Glutamatergic neuron (in vitro differentiated cells): ENCODE measurements at places on chromosomes 4 and X. TPM values are rescaled to one million over a fixed set of nuclear protein-coding genes. Genes with fewer than 3 reads are reported as not detected.

- no peaks in the 10 kb centered on the region for H3K4me1 ChIP-seq
- no peaks in the 10 kb centered on the region for H3K36me3 ChIP-seq
- H3K4me3 ChIP-seq = no peak overlapping the region
- no peaks in the 10 kb centered on the region for H3K27me3 ChIP-seq
Observed at GRCh38 chr4:124055896-124056295, 656.6 kb downstream of the ANKRD50 start.

DNA sequence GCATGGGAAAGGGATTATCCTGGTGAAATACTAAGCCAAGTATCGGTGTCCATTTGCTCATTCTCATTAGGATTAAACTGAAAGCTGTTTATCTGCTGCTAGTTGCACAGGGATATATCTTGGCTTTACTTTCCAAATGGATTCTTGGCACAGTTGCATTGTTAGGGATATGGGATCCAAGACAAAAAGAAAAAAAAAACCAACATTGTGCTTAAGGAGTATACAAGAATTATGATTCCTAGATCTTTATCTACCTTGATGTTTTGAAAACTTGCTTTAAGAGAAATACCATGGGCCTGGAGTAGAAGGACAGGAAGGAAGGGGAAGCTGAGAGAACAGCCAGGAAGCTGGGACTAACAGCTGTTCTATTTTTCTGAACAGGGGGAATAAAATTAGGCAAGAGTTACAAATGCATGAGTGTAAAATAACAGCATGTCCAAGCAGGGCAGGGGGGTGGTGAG, 107.6 kb downstream of the ATXN3L start:
- H3K36me3 ChIP-seq = no peaks in the 10 kb centered on the region
- H3K27ac ChIP-seq = peak overlapping the region; percentile 20
- no peaks in the 10 kb centered on the region for H3K4me1 ChIP-seq
- DNase-seq = no peak
- H3K27me3 ChIP-seq = no peaks in the 10 kb centered on the region

DNA sequence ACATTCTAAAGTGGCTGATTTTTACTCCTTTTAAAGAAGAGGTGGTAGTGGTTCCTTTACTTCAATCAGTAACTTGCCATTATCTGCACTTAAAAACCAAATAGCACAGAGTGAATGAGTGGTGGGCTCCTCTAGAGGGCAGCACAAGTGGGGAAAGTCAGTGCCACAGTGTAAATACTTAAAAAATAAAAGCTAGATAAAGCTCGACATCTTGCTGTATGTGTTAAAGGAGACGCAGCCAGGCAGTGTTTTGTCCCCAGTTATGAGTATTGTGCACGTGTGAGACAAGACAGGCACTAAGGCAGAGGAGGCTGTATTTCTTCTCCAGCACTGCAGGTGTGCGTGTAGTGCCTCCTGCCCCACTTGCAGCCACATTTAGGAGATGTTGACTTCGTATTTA, 24.6 kb downstream of the NAP1L5 start:
- H3K27ac ChIP-seq = peak overlapping the region; percentile 24
- no peak overlapping the region for H3K4me3 ChIP-seq
- DNase-seq = peak; percentile 48
- H3K36me3 ChIP-seq = no peaks in the 10 kb centered on the region
- H3K27me3 ChIP-seq = peaks cover 3% of the 10 kb centered on the region
- peaks cover 11% of the 10 kb centered on the region for H3K4me1 ChIP-seq

DNA sequence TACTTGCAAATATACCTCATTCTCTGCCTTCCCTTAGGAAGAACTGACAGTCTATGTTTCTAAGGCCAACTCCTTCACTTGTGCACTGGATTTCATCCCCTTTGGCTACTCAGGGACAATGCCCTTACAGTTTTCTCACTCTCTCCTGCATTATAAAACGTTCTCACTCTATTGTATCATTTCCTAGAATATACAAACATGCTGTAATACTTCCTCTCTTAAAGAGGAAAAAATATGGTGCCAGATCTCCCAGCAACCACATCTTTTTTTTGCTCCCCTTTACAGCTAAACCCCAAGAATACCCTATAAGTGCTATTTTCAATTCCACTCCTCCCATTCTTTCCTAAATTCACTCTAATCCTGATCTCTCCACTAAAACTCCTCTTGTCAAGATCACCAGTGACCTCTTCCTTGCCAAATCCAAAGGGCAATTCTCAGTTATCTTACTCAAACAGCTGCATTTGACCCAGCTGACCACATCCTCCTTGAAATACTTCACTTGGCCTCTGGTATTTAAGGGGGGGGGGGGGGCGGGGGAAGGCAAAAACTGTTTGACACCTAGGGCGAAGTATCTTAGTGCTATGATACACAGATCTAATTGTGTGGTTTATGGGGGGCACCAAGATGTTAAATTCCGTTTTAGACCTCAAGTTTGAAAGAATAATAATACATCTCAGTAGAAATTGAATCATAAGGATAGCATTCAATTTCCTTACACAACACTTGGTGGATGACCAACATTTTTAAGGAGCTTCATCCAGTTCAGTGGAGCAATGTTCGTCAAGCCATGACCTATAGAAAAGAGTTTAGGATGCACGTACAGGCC, 1.6 kb downstream of the RCHY1 start:
- no peaks in the 10 kb centered on the region for H3K36me3 ChIP-seq
- H3K27ac ChIP-seq = no peak overlapping the region
- H3K27me3 ChIP-seq = peaks cover 2% of the 10 kb centered on the region
- no peak overlapping the region for H3K4me3 ChIP-seq
- peaks cover 4% of the 10 kb centered on the region for H3K4me1 ChIP-seq

GRCh38 chr4:113847710-113848109, 86.2 kb upstream of the CAMK2D start:
- H3K27ac ChIP-seq = no peak overlapping the region
- H3K4me3 ChIP-seq = no peak overlapping the region
- no peaks in the 10 kb centered on the region for H3K36me3 ChIP-seq
- H3K4me1 ChIP-seq = no peaks in the 10 kb centered on the region
- no peak for DNase-seq
- no peaks in the 10 kb centered on the region for H3K27me3 ChIP-seq

GRCh38 chr4:147596981-147597380, 20.2 kb upstream of the TMEM184C start:
- no peak for DNase-seq
- no peak overlapping the region for H3K4me3 ChIP-seq
- no peaks in the 10 kb centered on the region for H3K27me3 ChIP-seq
- H3K36me3 ChIP-seq = no peaks in the 10 kb centered on the region

DNA sequence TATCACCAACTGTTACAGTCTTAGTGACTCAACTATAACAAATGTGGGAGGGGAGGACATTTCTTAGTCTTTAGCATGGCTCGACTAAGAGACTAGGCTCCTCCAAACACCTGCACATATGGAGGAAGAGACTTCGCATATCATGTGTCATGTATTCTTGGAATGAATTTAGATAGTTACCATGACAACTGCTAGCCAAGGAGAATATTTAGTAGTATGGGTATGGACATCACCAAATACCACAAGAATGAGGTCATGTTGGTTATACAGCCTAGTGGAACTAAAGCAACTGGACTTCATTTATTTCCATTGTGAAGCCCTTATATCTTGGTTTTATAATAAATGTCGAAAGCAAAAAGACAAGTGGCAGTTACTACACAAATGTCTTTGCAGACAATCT, 512.3 kb downstream of the CFAP47 start:
- H3K36me3 ChIP-seq = no peaks in the 10 kb centered on the region
- no peak overlapping the region for H3K27ac ChIP-seq
- no peak for DNase-seq
- no peak overlapping the region for H3K4me3 ChIP-seq
- H3K4me1 ChIP-seq = no peaks in the 10 kb centered on the region

GRCh38 chr4:6250235-6250983, 19.2 kb upstream of the WFS1 start:
- H3K27ac ChIP-seq = no peak overlapping the region
- no peak overlapping the region for H3K4me3 ChIP-seq
- no peak for DNase-seq
- no peaks in the 10 kb centered on the region for H3K36me3 ChIP-seq

- no peaks in the 10 kb centered on the region for H3K27me3 ChIP-seq
- no peak overlapping the region for H3K27ac ChIP-seq
- no peaks in the 10 kb centered on the region for H3K4me1 ChIP-seq
- H3K4me3 ChIP-seq = no peak overlapping the region
- no peaks in the 10 kb centered on the region for H3K36me3 ChIP-seq
Observed at GRCh38 chrX:129925305-129926092, 19.5 kb downstream of the UTP14A start.

DNA sequence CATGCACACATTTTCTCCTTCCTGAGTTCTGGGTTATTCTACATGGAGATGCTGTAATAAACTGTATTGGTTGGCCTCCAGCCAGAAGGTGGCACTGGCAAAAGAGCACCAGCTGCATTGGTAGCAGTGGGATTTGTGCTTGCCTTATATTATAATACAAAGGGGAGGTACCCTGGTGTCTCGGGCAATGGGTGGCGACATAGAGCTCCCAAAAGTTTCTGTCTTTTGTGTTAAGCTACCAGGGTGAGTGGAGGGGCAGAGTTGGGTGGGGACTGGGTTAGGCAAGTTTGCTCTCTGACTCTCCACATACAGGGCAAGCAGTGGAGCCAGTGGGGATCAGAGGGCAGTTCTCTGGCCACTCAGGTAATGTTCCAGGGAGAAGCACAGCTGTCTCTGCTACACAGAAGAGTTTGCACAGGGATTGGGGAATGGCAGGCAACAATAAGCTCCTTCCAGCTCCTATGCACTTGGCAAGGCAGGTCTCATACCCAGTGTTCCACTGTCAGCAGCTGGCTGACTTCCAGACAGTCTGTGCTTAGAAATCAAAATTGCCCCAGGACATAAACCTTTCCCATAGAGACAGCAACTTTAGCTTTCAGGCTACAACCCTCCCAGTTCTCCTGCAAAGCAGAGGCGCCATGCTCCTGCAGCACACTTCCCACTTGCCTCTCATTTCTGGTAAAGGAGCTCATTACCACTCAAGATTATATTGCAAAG, 463.9 kb upstream of the PCDH7 start:
- no peaks in the 10 kb centered on the region for H3K36me3 ChIP-seq
- H3K27me3 ChIP-seq = no peaks in the 10 kb centered on the region
- DNase-seq = no peak
- no peak overlapping the region for H3K27ac ChIP-seq
- H3K4me3 ChIP-seq = no peak overlapping the region
- H3K4me1 ChIP-seq = no peaks in the 10 kb centered on the region

- H3K36me3 ChIP-seq = no peaks in the 10 kb centered on the region
- H3K4me3 ChIP-seq = no peak overlapping the region
- DNase-seq = no peak
- no peak overlapping the region for H3K27ac ChIP-seq
- H3K27me3 ChIP-seq = no peaks in the 10 kb centered on the region
Observed at GRCh38 chrX:29851857-29852605, 363.3 kb upstream of the MAGEB2 start.

DNA sequence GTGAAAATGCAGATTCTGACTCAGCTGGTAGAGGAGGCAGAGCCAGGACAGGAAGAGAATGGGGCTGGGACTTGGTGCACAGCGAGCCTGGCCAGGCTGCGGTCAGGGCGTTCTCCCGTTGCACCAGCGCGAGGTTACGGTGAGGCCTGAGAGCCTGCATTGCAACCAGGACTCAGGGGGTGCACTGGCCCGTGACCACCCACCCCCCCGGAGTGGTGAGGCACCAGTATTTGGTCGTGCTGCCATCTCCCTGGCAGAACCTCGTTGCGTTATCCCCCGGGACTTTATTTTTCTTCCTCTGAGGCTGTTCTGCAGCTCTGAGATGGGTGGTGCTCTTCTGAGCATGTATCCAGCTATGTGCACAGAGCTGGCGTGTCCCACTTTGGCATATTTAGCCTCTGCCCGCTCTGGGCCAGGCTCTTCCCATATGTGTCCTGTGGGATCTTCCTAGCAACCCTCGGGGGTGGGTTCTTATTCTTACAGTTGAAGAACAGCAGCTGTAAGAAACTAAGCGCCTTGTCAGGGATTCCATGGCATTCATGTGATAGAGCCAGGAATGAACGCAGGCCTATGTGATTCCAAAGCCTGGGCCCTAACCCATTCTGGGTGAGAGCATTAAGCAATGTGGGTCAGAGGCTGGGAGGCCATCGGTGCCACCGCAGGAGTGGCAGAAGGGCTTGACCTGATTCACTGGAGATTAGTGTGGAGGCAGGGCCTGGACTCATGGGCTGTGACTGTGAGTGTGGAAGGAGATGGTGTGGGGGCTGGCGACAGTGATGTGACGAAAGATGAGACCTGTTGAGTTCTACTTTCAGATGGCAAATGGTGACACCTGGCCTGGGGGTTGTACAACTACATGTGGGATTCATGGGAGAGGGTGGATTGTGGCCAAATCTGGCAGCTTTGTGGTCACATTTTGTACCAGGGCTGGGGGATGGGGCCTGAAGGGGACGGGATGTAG, 3.1 kb downstream of the TADA2B start:
- peak overlapping the region; percentile 41 for H3K27ac ChIP-seq
- DNase-seq = no peak
- no peaks in the 10 kb centered on the region for H3K36me3 ChIP-seq
- peak overlapping the region; percentile 88 for H3K4me3 ChIP-seq
- H3K27me3 ChIP-seq = peaks cover 17% of the 10 kb centered on the region

DNA sequence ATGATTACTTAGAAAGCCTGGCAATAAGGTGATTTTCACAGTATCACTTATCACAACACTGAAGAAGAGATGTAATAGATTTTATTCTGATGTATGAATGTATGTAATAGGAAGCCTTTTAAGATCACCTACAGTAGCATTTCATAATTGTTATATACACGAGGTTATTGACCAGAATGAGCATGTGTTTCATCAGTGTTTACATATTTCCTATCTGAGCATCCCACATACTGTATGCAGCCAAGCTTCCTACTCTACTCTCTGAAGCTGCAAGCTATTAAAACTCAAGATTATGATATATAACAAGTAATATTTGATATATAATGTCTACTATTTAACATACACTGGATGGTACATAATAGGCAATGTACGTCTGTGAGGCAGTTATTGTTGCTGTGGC, 190.9 kb upstream of the S100G start:
- no peaks in the 10 kb centered on the region for H3K27me3 ChIP-seq
- DNase-seq = no peak
- no peak overlapping the region for H3K27ac ChIP-seq
- no peaks in the 10 kb centered on the region for H3K4me1 ChIP-seq

- H3K27ac ChIP-seq = no peak overlapping the region
- DNase-seq = no peak
- H3K36me3 ChIP-seq = no peaks in the 10 kb centered on the region
- no peak overlapping the region for H3K4me3 ChIP-seq
Observed at GRCh38 chr4:176005766-176006165, 59.9 kb upstream of the WDR17 start.

- peaks cover 28% of the 10 kb centered on the region for H3K36me3 ChIP-seq
- H3K27me3 ChIP-seq = peaks cover 22% of the 10 kb centered on the region
- peak overlapping the region; percentile 69 for H3K4me3 ChIP-seq
- no peak for DNase-seq
- peaks cover 28% of the 10 kb centered on the region for H3K4me1 ChIP-seq
- peak overlapping the region; percentile 80 for H3K27ac ChIP-seq
Observed at GRCh38 chr4:770022-770421, 55.9 kb downstream of the CPLX1 start.

EVC gene
- total RNA-seq = 6.7 TPM

REELD1 gene
- not detected for total RNA-seq

STOX2 gene
- 26.7 TPM for total RNA-seq

NSG1 gene
- total RNA-seq = 208 TPM

EFNB1 gene
- total RNA-seq = 5.9 TPM

PGAM4 gene
- not detected for total RNA-seq

DAPP1 gene
- total RNA-seq = not detected

DCAF4L1 gene
- total RNA-seq = 0.17 TPM

JCHAIN gene
- not detected for total RNA-seq

PFKFB1 gene
- total RNA-seq = 1.1 TPM

SPIN2B gene
- 20.1 TPM for total RNA-seq

DRD5 gene
- not detected for total RNA-seq

SYTL5 gene
- total RNA-seq = not detected
